ENCODE measurements at places on chromosomes 3 and 15. TPM values are rescaled to one million over a fixed set of nuclear protein-coding genes. Genes with fewer than 3 reads are reported as not detected.

DNA sequence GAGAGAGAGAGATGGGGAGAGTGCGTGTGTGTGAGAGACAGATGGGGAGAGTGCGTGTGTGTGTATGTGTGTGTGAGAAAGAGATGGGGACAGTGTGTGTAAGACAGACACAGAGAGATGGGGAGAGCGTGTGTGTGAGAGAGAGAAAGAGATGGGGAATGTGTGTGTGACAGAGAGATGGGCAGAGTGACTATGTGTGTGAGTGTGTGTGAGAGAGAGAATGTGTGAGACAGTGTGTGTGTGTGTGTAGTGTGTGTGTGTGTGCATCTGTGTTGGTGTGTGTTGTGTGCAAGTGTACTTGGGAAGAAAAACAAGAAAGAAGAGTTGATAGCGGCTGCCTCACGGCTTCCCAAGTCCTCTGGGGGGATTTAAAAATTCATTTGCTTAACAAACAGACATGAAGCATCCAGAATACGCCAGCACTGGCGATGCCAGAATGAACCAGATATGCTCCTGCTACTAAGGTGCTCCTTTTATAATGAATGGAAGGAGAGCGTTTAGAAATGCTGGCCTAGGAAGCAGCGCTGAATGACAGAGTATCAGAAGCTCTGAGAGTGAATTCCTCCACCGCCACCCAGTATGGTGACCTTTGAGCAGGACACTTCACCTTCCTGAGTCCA lies 186.1 kb upstream of the TSC22D2 start:
- DNase-seq = no peak

GRCh38 chr3:70974747-70975146 lies 608.8 kb downstream of the FOXP1 start:
- DNase-seq = no peak

- DNase-seq = no peak
Measured at GRCh38 chr3:52920841-52921240, 23.5 kb upstream of the STIMATE start.

DNA sequence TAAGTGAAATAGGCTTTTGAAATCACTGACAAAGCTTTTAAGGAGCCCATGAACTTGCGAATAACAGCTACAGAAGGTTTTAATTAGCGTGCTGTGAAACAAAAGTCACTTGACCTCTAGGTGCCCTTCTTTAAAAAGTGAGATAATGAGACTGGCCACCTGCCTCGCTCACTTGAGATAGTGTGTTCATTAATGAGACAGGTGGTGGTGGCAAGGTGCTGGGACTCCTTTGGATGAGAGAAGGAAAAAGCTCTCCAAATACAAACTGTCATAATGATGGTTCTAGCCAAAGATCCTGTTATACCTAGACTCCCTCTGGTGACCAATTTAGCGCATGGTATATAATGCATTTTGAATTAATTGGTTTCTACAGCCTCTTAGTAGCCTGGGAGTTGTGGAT lies 22.7 kb upstream of the IREB2 start:
- peak; percentile 49 for DNase-seq

- DNase-seq = no peak
Measured at GRCh38 chr3:44982817-44983216, 6.8 kb downstream of the EXOSC7 start.

DNA sequence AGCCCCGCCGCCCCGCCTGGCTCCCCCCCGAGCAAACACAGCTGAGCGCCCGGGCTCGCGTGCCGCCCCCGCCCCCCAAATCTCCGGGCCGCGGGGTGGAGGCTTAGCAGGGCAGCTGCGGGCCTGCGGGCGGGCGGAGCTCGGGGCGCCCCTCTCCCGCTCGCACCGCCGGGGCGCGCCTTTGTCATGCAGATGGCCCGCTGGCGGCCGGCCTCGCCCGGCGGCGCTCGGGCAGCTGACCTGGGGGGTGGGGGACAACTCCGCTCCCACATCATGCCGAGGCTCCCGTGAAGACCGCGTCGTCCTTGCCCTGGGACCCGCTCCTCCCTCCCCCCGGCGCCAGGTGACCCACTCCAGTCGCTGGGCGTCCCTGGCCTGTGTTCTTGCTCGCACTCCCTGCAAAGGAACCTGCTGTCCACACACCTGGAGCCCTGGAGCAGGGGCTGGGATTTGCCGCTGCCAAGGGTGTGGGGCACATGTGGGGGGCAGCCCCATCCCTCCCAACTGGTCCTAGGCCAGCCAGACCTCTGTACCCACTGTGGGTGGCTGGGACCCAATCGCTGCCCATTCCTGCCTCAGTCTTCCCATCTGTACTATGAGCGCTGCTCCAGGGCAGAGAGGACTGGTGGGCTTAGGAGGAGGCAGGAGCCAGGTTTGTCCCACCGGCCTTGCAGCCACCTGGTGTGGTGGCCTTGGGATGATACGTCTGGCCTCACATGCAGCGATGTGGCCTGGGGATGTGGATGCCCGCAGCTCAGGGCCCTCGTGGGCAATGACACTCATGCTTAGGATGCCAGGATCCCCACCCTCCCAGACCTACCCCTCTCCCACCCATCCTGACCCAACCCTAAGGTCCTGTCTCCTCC lies 33.5 kb downstream of the DNAJB8 start:
- no peak for DNase-seq

- peak; percentile 48 for DNase-seq
Measured at GRCh38 chr3:122353215-122353614, 28.2 kb downstream of the CSTA start.

GRCh38 chr15:95577927-95578326 lies 752.6 kb upstream of the NR2F2 start:
- no peak for DNase-seq

DNA sequence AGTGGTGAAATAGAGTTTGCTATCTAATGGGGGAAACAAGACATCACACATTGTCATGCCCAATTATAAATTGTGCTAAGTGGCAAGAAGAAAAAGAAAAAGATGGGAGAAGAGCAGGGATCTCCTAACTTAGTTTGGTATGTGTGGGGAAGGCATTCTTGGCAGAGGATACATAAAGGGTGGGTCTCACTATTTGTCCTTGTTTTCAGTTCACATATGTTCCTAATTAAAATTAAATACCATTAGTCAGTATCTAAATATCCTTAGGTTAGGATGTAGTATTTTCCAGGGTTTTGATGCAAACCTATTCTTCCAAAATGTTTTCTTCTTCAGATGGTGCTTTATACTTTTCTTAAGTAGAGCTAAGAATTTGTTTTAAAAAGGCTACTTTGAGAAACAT lies 173.7 kb downstream of the B3GALNT1 start:
- no peak for DNase-seq

GRCh38 chr3:51585197-51585596 lies 46.7 kb downstream of the RAD54L2 start:
- no peak for DNase-seq

GRCh38 chr3:42539871-42540714 lies 37.6 kb downstream of the VIPR1 start:
- DNase-seq = no peak

DNA sequence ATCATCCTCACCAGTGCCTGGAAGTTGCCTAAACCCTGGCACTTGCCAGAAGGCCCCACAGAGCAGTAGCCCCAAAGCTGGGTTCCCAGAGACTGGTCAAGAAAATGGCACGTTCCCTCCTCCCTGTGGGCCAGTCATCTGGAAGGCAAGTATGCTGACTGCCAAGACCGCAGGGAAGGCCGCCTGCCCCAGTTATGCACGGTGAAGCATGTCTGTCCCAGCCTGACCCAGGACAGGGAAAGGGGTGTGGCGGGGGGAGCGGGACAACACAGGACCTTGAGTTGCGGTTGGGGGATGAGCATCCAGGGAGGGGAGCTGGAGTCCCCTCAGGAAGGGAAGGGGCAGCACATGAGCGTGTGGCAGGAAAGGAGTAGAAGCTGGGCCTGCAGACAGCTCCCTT lies 33.0 kb downstream of the RBPMS2 start:
- DNase-seq = no peak

- DNase-seq = no peak
Measured at GRCh38 chr15:40338921-40339620, 1.7 kb downstream of the CCDC9B start.

DNA sequence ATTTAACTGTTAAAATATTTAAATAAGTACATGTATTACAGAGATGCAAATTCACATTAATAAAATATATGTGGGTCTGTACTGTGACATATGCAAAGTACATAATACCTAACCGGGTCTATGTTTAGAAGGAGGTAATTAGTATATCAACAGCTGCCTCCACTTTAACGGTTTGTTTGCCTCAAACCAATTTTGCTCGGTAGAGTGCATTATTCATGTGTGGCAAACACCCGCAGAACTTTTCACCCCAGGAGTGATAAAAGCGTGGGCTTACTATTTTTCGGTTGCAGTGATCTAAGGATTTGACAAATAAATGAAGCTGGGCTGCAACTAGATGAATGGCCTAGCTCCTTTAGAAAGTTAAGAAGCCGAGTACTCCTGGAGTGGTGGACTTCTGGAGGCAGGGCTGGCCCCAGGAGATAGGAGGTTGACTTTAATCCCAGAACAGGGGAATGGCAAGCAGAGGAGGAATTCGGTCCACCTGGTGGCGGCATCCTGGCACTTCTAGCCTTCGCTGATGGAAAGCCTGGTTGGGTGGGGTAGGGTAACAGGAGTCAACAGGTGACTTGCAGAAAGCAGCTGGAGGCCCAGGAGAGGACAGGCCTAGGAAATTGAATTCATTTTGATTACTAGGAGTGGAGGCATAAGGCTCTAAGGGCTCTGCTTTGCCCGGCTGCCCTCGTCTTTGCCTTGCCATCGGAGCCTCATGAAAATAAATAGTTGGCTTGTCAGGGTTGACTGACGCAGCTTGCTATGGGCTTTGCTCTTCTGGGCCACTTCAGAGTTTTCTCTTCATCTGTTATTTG lies 2.4 kb downstream of the SLCO3A1 start:
- peak; percentile 84 for DNase-seq

GRCh38 chr3:184642631-184643285 lies 69.1 kb downstream of the MAGEF1 start:
- no peak for DNase-seq

- no peak for DNase-seq
Measured at GRCh38 chr15:74130155-74130848, at the start of gene ISLR2. Gene ISLR2 (plus strand): TSS chr15:74130586. CDS start chr15:74132755, 2,169 bp downstream.

- no peak for DNase-seq
Measured at GRCh38 chr3:32817257-32817557, 590 bp upstream of the TRIM71 start.

- peak; percentile 37 for DNase-seq
Measured at GRCh38 chr3:160038862-160039562, 50.4 kb downstream of the IL12A start.

DNA sequence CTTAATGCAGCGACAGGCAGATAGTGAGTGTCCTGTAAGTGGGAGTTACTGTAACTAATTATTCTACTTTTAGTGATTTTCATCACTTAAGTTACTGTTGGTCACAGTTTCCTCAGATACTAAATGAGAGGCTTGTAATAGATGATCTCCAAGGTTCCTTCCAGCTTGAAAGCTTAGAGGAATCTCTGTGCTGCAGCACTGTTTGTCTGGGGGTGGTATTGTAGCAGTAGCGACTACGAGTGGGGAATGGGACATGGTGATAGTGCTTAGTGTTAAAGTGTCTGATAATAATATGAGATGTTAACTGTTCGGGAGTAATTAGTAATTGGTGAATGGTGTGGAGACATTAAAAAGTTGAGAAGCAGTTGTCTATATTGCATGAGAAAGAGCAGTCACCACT lies 12.4 kb downstream of the PPP4R2 start:
- no peak for DNase-seq

DNA sequence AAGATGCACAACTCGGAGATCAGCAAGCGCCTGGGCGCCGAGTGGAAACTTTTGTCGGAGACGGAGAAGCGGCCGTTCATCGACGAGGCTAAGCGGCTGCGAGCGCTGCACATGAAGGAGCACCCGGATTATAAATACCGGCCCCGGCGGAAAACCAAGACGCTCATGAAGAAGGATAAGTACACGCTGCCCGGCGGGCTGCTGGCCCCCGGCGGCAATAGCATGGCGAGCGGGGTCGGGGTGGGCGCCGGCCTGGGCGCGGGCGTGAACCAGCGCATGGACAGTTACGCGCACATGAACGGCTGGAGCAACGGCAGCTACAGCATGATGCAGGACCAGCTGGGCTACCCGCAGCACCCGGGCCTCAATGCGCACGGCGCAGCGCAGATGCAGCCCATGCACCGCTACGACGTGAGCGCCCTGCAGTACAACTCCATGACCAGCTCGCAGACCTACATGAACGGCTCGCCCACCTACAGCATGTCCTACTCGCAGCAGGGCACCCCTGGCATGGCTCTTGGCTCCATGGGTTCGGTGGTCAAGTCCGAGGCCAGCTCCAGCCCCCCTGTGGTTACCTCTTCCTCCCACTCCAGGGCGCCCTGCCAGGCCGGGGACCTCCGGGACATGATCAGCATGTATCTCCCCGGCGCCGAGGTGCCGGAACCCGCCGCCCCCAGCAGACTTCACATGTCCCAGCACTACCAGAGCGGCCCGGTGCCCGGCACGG lies 991 bp downstream of the SOX2 start:
- no peak for DNase-seq

DNA sequence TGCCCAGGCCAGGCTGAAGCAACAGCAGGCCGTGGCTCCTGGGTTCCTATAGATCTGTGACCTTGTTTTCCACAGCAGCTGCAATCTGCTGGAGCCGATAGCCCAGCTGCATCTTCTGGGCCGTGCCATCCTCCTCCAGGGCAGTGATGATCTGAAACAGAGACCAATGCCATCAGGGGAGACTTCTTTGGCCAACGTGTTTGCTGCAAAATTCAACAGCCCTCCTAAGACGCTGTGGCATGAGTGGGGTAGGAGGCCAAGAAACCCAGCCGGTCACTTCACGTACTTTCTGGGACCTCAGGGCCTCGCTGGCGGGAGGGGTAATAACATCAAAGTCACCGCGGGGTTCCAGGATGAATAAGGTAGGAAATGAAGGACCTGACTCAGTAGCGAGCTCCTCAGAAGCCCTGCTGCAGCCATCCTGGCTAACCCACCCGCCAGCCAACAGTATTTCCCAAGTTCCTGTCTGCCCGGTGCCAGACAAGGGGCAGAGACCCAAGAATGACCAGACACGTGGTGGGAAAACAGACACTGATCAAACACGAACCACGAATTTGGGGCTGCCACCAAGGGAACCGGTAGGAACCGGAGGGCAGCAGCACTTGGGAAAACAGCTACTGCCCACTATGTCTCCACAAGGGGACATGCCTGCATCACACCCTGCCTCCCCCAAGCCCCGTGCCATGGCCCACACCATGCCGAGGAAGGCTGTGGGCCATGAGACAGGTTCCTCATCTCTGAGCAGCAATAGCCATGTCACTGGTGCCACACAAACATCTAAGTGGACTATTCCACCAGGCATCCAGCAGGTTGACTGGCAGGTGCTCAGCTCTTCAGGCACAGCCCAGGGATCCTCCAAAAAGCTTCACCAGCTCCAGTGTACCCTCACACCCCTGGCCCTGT lies 25.2 kb downstream of the PLXNB1 start:
- DNase-seq = no peak

DNA sequence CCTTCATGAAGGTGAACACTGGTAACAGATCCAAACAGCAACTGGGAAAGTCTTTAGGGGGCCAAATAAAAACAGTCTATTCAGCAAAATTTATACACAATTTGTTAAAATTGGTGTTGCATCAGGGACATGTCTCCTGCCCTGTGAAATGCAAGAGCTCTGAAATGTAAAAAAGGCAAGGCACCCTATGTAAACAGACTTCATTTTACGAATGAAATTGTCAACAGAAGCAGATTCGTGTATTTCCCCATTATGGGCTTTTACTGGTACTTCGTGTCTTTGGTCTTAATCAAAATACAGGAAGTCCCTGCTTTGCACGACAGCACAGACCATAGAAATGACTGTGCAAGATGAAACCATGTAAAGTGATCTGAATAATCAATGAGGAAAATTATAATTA lies 127.3 kb upstream of the THBS1 start:
- no peak for DNase-seq

ZMAT3 gene
- 7.1 TPM for total RNA-seq

ACTRT3 gene
- total RNA-seq = 2.7 TPM

LDHAL6B gene
- not detected for total RNA-seq

FOXB1 gene
- not detected for total RNA-seq

GRIP2 gene
- 1.1 TPM for total RNA-seq

DNAH12 gene
- not detected for total RNA-seq

LRRK1 gene
- total RNA-seq = not detected

NOX5 gene
- total RNA-seq = not detected

All from G401 (cell line).